Stimulated activated CD4-positive, alpha-beta T cell treated with anti-CD3 and anti-CD28 coated beads, Interleukin-1b, Interleukin-23, amount 100 ng/mL, for 1 hour (primary cell): ENCODE measurements at places on chromosomes 4 and X.

DNA sequence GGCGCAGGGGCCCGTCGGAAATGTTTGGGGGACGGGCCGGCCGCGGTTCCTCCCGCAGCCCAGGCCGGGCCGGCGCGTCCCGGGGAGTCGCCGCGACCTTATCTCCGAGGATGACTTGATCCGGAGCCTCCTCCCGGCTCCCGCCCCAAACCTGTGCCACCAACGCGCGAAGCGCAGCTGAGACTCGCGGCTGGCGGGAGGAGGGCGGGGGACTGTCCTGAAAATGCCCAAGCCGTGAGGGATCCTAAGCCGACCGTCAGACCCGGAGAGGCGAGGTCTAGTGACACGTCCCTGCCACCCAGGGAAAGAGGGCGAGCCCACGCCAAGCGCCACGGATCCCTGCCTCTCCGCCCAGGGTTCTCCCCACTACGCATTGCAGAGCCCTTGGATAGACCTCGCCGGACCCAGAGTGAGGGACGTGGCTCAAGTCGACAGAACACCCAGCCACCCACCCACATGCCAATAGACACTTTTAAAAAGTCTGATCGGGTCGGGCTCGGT lies 26.9 kb downstream of the UTP14A start:
- no peak for DNase-seq

DNA sequence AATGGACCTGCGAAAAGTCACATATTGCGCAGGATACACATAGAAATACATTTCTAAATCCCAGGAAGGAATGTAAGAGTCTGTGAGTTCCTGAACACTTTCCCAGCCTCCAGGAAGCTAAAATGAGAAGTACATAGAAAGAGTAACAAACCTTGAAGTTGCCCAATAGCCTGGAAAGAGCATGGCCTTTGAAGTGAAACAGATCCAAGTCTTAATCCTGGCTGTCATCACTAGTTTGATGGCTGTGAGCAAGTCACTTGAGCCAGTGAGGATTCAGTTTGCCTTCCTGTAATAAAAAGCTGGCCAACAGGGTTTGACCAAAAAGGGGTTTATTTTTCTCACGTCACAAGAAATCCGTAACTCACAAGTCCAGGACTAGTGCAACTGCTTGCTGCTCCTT lies 69.8 kb downstream of the ARHGEF38 start:
- no peak for DNase-seq

DNA sequence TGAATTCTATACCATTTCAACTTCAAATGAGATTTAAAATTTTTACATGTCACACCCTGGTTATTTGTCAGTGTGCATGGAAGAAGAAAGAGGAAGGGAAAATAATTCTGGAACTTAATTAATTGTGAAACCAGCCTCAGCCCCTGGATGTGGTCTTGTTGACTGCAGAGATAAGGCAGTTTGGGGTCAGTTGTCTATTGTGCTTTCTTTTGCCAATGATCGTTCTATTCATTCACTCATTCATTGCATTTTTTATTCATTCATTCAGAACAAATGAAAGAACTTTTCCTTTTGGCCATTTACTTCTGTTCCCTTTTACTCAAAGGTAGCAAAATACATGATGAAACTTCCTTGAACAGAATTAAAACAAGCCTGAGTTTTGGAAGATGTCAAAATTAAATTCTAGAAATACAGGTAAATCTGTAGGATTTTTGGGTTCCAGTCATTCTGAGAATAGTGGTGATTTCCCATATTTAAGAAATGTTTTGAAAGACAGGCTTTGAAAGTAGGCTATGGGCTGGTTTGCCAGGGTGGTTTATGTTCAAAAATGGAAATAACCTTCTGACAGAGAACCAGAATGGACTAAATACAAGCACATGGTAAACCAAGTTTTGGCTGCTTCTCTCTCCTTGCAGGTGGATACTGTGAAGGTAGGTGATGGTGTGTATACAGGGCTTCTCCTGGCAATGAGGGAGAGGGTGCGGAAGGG lies 35.7 kb downstream of the PARM1 start:
- no peak for DNase-seq

GRCh38 chrX:11386001-11386523 lies 92.8 kb downstream of the AMELX start:
- DNase-seq, result no peak

DNA sequence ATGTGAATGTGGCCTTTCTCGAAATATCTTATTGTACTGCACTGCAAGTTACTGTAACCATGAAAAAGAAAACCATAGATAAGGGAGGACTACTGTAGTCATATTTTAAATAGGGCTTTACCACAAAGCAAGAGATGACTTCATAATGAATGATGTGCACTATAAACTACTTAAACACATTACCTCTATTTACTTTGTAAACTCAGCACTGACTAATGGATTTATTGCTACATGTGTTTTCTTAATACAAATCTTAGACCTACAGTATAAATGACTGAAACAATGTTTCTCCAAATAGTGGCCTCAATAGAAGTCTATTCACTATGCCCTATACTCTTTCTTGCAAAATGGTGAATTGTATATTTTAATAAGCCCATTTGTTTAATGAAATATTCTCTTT lies 61.1 kb downstream of the HDX start:
- no peak for DNase-seq

- no peak for DNase-seq
These were observed 31.9 kb downstream of the ADD1 start for GRCh38 chr4:2875556-2875955.

DNA sequence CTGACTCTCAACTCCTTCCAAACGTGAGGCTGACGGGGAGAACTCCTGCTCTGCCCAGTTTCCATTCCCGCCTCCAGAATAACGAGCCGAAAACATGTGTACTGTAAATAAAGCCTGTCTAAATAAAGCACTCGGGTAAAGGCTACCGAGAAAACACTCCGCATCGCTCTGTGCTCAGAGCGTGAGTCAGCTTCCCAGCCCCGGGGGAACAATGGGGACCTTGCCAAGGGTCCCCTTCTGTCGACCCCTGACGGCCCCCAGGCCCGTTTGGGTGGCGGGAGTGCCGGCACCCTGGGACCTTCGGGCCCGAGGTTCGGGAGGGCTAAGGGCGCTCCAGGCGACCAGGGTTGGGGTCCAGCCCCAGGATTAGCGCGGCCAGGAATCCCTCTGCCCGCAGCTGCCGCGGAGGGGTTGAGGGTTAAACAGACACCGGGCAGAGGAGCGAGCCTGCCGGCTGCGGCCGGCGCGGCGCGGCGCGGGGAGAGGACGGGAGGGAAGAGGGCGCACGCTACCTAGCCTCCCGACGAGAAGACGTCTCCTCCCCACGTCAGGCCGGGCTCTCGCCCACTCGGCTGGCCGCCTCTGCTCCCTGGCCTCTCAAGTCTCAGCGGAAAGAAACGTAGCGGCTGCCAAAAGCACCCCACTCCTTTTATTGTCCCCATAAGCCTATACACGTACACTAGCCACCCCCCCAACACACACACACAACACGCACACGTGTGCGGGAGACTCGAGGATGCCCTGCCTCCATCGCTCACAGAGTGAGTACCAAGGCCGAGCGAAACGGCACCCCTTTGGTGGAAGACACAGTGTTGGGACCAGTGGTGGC lies 85.5 kb downstream of the BCOR start:
- DNase-seq, result no peak

DNA sequence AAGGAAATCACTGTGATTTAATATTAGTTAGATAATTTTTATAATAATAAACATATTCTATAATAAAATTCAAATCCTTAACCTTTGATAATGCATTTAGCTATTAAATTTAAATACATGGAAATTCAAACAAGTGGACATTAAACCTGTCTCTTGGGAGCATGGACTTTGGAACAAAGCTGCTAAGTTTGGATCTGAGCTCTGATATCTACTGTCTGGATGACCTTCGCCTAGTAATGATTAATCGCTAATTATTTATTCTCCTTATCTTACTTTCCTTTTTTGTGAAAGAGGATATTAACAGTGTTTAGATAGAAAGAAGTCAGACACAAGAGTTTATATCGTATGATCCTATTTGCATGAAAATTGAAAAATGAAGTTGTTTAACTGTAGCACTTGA lies 980.9 kb downstream of the FSTL5 start:
- DNase-seq, result no peak

- DNase-seq, result no peak
These were observed 58.6 kb downstream of the GATB start for GRCh38 chr4:151702256-151702655.

GRCh38 chr4:112765317-112765974 lies 128.5 kb downstream of the LARP7 start:
- DNase-seq, result no peak

- no peak for DNase-seq
These were observed 738 bp downstream of the SYP start for GRCh38 chrX:49199315-49199595.

DNA sequence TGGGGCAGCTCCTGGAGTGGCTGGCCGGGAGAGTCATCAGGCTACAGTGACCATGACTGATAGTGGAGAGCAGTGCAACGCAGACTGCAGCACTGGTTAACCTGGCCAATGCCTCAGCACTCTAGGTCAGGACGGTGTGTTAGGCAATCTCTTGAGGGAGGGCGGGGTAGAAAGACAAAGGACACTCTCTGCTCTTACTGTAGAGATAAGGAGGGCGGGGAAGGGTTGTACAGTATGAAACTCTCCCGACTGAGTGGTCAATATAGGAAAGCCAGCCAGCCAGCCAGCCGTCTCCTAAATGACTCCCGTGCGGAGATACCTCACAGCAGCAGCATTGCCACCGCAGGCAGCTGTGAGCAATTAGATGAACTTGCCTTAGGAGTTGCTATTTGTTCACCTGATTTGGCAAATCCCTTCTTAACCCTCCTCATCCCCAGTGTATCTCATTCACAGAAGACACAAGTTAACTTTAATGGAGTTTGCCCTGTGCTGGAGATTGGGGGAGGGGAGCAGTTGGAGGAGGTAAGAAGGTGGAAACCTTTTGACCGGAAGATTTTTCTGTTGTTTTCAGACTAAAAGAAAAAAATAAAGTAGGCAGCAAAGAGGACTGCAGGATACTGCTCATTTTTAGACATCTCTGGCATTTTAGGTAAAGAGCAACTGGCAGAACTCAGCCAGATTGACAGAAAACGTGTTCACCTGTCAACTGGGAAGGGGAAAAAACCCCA lies 330.5 kb downstream of the HNRNPD start:
- no peak for DNase-seq

GRCh38 chr4:4256799-4257198 lies 8.8 kb upstream of the TMEM128 start:
- no peak for DNase-seq

DNA sequence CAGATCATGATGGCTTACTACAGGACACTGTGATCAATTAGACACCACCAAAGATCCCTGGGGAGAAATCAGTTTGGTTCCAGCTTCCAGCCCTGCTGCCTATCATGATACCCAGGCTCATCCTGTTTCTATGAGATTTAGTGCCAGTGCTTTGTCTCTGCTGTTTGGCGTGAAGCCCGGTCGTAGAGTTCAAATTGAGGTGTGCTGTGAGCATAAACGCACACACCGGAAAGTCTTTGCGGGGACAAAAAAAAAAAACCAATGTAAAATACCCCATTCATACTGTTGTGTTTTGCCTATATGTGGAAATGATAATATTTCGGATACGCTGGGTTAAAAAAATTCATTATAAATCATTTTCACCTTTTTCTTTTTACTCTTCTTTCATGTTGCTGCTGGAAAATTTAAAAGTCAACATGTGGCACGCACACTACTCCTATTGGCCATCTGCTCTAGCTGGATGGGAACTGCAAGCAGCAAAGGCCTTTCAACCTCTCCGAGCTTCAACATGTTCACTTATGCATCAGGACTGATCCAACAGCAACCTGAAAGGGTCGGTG lies 607 bp upstream of the DKC1 start:
- no peak for DNase-seq

GRCh38 chrX:47240619-47241018 lies 7.8 kb downstream of the USP11 start:
- no peak for DNase-seq

DNA sequence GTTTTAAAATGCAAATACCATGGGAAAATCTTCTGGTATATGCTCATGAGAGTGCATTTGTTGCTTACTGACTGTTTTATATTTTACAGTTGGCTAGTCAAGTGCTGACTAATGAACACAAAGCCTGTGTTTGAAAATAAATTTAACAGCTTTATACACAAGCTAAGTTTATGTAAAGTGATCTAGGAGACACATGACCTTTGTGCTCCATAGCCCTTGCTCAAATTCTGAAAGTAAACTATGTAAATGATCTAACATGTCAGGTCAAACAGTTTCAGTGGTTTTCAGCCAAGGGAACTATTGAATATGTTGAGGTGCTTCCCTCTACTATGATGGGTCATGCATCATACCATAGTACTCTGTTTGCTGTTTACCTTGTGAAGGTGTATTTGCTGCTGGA lies 36.7 kb downstream of the DIAPH2 start:
- no peak for DNase-seq

DNA sequence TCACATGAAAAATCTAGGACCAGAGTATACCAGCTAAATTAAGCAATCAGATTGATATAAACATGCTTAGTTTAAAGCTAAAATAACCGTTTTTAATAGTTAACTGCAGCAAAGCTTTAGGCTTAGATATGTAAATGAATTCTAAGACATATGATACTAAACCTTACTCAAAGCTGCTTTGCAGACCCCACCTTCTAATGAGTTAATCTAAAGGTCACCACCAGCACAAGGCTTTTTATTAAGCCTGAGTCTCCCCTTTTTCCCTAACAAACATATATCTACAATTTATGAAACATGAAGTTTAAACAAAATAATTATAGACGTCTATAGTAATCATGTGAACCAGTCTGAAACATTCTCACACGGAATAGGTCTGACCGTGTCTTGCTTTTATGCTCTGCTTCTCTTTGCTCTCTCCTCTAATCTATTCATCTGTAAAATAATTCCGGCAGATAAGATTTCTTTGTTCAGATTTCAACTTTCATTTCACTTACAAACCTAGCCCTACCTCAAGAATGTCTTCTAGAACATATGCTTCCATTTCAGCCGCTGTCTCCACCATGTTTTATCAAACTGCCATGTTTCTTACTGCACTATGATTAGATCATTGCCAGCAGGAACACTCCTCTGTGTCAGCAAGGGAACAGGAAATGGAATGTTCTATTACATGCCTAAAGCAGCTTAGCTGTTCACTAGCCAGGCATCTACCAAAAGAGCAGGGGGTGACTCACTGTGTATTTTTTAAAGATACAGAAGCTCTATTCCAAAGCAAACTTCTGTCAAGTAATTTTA lies 35.9 kb downstream of the ANKRD17 start:
- peak; percentile 21 for DNase-seq

DNA sequence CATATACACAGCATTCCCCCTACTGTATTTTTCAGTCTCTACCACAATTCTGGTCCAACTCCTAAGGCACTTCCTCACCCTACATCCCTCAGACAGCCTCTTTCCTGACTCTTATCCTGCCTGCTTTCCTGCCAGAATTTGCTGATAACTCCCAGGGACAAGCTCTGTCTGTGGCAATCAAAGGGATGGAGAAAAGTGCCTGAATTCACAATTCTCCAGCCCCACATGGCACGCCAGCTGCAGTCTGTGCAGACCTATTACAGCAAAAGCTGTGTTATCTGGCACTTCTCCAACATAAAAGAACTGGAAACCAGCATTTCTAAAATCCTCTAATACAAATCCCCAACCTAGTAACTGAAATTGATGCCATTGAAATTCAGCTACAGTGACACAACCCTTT lies 404.8 kb downstream of the KLHL13 start:
- no peak for DNase-seq
